Iris pigment epithelial cell (primary cell): ENCODE measurements at places on chromosomes 11 and 22.

DNA sequence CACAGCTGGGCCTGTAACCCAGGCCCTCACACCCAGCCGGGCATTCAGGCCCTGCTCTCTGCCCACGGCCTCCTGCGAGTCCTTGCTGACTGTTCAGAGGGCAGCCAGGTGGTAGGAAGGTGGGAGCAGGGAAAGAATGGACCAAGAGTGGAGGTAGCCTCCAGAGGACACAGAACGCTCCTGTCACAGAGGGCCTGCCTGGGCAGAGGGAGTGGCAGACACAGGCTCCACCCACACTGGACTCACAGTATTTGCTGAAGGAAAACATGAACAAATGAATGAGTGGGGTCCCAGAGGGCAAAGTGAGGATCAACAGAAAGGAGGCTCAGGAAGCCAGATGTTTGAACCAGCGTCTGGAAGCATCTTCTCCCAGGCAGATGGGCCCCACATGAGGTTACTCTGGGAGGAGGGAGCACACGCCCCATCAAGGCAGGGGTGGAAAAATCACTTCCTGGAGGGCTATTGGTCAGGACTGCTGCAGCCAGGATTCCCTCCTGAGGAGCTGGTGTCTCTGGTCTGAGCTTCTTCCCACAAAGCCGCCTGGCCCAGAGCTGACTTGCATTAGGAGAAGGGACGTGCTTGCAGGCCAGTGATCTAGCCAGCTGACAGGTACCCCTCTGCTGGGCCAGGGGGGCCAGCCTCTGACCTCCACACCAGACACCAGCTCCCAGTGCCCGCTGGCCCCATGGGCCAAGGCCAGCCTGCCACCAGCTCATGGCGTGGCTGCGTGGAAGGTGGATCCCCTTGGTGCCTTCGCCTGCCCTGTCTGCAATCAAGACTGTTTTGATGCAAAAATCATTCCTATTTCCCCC is 84.0 kb downstream of the THAP12 start:
- DNase-seq, result no peak

DNA sequence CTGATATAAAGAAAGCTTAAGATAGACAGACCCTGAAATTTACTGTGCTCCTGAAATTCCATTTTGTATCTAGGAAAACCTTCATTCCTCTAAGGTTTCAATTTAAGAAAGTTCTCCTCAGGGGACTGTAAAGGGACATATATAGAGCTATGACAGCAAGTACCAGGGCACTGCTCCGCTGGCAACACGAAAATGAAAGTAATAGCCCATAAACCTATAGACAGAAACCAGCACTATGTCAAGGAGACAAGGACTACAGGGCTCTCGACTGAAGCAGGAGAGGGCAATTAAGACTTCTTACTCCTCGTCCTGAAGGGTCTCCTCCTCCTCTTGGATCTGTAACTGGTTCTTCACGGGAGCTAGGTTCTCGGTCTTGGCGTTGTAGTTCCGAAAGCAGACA is 6.9 kb downstream of the FEZ1 start:
- DNase-seq, result no peak

- DNase-seq, result no peak
These were observed 6.2 kb upstream of the APLP2 start for GRCh38 chr11:130063451-130063850.

- no peak for DNase-seq
These were observed 6.1 kb upstream of the TEAD1 start for GRCh38 chr11:12668166-12668565.

DNA sequence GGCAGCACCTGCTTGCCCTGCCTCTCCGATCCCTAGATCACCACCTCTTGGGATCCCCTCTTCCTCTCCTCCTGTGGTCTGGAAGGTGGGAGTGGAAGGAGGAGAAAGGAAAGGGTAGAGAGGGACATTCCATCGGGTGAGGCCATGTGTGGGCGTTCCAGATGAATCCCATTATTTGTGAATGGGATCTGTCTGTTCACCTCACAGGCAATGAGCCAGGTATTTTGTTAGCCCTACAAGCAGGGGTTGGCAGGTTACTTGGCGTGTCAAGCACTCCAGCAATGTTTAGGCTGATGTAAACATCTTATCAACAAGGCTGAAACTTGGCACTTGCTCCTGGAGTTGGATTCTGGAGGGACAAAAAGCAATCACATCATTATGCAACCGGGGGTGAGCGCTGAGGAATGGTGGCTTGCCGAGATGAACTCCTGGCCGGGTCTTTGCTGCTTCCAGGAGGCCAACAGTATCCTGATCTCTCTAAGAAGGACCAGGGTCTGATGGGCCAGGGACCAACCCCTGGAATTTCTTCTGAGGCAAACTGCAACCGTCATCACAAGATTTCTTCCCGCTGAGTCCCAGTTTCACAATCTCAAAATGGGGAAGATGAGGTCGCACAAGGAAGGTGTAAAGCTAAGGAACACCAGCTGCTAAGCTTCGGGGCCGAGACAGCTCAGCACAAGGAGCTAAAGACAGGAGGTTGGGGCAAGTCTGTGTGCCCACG is 7.8 kb downstream of the ADAMTS8 start:
- DNase-seq, result no peak

DNA sequence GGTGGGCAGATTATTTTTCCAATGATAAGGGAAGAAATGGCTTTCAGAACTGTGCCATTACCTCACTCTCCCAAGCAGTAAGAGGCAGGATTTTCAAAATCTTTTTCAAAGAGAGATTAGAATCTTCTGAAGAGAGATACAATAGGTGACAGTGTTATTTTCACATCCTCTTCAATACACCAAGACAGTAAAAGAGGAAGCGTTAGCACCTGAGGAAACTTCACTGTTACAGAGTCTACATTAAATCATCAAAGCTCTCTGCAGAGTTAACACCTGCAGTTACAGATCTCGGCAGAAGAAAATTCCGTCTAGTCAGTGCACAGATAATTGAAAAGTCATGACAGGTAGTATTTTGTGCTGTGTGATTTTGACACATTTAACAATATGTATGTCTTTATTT is 144.9 kb downstream of the PGR start:
- DNase-seq, result no peak

DNA sequence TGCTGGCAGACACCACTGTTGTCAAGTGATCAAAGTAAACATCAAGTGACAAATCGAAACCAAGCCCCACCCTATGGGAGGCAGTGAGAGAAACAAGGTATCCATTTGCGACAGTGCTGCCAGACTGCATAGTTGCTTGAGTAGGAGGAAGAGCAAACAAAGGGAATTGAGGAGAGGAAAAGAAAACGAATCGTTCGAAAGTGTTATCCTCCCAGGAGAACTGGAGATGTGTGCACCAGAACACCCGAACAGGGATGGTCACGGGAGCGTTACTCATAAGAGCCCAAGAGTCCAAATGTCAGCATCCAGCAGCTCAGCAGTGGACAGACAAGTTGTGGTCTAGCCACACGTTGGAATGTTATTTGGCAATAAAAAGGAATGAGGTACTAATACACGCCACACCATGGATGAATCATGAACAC is 58.4 kb upstream of the NUP50 start:
- peak; percentile 96 for DNase-seq

- DNase-seq, result peak; percentile 2
These were observed 48.4 kb upstream of the HSD17B12 start for GRCh38 chr11:43632181-43632580.

DNA sequence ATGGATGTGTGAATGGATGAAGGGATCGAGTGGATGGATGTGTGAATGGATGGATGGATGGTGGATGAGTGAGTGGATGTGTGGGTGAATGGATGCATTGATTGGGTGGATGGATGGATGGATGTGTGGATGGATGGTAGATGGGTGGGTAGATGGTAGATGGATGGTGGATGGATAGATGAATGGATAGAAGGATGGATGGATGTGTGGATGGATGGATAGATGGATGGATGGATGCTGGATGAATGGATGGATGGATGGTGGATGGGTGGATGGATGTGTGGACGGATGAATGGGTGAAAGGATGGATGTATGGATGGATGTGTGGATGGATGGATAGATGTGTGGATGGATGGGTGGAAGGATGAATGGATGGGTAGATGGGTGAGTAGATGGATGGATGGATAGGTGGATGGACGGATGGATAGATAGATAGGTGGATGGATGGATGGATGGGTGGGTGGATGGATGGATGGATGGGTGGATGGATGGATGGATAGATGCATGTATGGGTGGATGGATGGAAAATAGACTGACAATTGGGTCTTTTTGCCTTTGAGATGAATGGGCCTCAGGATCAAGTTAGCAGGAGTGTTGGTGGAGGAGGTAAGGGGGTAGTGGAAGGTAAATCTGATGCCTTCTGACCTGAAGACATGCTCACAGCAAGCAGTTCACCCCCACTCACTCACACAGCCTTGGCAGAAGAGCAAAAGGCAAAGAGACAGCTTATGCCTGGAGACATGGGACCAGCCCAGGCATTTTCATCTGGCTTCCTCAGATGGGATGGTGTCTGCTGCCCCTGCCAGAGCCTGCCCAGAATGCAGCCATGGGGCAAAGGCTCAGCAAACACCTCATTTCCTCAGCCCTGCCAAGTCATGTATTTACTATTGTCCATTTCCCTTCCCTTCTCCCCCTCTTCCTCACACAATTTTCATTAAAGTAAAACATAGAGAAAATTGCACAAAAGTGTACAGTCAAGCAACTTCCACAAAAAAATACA is 8.0 kb upstream of the FADD start:
- DNase-seq, result no peak

GRCh38 chr22:45240104-45240809 is 437 bp downstream of the KIAA0930 start:
- DNase-seq, result peak; percentile 36

DNA sequence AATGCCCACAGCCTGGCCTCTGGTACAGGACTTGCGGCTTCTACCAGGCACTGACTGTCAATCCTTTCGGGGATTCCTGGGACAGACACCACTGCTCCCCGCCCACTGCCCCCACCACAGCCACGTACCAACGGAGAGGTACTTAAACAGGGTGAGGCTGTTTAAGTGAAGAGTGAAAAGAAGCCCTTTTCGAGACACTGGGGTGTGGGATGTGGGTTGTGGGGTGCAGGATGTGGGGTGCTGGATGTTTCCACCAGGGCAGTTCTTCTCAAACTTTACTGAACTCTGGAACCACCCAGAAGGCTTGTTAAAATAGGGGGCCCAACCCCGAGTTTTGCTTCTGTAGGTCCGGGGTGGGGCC is 34.2 kb upstream of the PRR5 start:
- DNase-seq, result no peak

DNA sequence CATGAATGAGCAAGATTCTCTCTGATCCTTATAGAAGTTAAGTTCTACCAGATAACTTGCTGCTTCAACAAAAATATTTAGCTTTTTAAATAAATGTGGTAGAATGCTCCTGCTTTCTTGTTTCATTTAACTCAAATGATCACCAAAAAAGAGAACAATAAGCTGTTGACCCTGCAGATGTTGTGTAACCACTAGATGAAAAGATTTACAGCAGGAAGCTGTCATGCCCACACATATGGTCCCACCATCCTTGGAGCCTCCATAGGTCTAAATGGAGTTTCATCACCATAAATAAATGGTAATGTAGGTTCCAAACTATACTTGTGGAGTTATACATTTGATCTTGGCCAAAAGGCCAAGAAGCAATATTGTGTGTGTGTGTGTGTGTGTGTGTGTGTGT is 118.8 kb downstream of the RRAS2 start:
- no peak for DNase-seq

GRCh38 chr11:78791254-78791653 is 216.6 kb upstream of the NARS2 start:
- DNase-seq, result no peak

DNA sequence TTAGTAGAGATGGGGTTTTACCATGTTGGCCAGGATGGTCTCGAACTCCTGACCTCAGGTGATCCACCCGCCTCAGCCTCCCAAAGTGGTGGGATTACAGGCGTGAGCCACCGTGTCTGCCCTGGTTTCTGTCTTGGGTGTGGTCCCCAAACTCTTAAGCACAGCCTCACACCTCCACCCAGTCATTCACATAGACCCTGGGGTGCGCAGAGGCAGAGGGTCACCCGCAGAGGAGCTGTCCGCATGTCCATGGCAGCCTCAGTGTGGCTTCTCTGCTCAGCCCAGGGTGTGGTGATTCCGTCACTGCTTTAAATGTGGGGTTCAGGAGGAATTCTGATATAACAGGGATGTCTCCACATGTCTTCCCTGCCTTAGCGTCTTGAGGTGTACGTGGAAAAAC is 48.5 kb upstream of the PRODH start:
- DNase-seq, result no peak

GRCh38 chr11:47327949-47328348 is 24.6 kb downstream of the MYBPC3 start:
- DNase-seq, result no peak

GRCh38 chr22:37141476-37141875 is 8.2 kb downstream of the IL2RB start:
- DNase-seq, result no peak

DNA sequence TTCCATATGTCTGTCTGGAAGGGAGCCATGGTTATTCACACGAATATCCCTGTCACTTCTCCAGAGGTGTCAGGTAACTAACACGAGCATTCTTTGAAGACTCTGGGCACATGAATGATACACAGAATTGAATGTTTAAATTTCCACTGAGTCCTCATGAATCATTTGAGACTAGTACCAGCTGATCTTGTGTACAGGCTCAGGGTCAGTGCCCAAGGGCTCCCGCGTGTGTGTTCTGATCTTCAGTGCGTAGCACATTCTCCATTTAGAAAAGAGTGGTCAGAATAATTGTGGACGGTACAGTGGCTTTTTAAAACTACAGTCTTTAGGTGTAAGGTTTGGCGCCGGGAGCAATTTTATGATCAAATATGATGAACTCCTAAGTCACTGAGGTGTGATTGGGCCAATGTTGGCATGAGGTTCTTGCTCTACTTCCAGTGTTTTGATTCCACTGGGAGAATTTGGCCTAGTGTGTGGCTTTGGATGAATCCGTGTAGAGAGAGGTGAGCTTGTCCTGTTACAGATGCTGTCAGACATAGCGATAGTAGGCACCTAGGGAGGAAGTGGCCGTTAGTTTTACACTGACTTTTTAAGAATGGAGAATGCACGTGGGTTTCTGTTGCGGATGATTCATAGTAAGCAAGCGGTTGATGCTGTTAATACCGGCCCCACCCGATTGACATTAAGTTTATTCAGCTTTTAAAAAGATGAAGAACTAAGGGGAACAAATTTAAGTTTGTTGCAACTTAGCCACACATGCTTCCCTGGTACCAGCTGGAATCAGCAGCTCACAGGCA is 22.2 kb downstream of the NUP50 start:
- no peak for DNase-seq

DNA sequence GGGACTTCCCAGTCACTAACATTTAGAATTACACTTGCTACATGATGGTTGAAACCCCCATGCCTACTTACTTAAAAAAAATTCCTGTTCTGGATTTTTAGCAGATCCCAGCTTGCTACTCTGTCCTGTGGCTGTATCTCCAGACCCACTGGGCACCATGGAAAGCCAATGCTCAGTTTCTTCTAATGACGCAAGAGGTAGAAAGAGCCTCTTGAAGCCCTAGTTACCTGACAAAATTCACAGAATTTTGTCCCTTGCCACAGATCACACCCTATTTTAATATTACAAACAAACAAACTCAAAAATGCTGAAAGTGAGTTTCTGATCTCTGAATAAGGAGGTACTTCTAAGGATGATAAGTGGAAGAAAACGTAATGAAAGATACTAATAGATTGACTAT is 24.3 kb upstream of the TENM4 start:
- no peak for DNase-seq
